ENCODE measurements at places on chromosomes 6 and 20.

DNA sequence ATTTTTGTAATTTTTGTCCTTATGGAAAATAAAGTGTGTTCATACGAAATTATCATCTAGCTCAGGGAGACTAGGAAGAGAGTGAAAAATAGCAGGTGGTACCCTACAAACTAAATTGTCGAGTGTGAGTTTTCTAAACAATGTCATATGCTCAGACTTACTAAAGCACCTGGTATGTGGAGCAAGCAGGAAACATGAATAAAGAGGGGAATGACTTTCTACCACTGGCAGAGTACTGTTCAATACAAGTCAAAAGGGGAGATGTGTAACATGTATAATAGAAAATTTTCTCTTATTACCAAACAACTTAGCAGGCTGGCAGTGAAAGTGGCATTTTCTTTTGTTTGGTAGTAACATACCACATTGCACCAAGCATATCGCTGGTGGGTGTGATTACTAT lies 36.1 kb downstream of the CTNNBL1 start:
- DNase-seq, result no peak

DNA sequence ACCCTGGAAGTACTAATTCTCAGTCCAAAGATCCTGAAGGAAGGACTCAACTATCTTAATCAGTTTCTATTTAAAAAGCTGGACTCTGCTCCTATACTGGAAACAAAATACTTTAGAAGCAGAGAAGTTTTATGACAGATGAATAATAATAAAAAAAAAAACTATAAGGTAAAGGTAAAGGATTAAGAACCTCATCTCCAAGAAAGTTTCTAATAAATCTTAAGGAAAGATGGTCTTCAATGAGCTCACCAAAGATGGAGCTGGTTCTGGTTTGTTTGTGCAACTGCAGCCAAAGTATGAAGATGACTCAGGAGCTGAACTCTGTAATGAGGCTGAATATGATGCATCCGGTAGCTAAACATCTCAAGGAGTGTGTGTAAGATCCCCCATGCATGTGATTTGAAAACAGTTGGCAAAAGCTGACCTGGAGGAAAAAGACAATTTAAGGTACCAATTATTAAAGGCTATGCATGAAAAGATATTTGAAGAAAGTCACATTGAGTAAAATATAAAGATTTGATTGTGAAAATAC lies 25.2 kb downstream of the MED23 start:
- no peak for DNase-seq

DNA sequence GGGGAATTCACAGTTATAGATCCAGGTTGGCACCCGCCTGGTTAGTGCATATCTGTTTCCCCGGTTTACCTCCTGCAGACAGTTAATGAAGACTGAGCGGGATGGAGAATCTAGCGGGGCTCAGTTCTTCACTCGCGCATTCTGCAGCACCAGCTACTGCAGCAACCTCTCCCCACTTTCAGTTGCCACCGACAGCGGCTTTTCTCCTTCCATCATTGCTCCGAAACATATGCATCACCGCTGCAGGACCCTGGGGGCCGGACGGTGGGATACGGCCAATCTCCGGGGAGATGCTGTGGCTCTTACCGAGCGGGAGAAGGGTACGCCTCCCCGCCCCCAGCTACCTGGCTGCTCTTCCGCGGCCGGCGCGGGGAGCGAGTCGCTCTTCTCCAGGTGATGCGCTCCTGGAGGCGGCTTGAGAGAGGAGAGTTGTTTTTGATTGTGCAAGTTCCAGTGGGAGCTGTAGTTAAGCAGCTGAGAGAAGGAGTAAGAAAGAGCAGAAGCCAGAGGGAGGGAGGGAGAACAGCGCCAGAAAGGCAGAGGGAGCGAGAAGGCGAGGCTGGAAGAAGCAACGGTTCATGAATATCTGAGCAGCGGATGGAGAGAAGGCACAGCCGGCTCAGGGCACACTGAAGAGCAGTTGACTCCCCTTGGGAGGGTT lies at the start of gene SGK1:
Gene SGK1, minus strand, starts transcription at position 642 of the 661 bp plus-strand sequence. CDS start 652 bp downstream, outside the sequence.
- DNase-seq, result no peak

- DNase-seq, result no peak
Observed at GRCh38 chr20:64053841-64054661, 4.6 kb upstream of the SOX18 start.

GRCh38 chr6:142088858-142089216 lies 43.9 kb upstream of the GJE1 start:
- DNase-seq, result no peak

DNA sequence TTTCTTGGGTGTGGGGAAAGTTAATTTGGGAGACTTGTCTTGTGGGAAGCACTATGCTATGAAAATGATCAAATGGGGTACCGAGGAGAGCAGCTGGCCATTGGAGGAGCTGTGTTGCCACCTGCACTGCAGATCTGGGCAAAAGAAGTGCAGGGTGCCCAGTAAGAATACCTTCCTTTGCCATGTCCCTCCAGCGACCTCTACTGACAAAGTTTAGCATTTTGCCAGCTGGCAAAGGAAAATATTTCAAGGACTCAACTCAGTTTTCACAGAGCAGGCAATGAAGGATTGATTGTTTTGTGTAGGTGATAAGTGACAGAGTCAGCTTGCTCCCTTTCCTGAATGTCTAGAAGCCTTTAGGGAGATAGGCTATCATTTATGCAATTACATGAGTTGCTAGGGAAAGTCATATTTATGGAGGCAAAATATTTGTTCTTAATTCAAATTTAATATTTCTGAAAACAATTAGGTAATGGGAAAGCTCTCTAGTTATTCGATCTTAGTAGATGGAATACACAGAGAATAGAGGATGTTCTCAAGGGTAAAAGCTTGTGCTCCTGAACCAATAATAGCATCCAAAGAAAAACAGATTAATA lies 118.4 kb downstream of the FARS2 start:
- no peak for DNase-seq

GRCh38 chr6:7124636-7125035 lies 16.9 kb downstream of the RREB1 start:
- DNase-seq, result no peak

DNA sequence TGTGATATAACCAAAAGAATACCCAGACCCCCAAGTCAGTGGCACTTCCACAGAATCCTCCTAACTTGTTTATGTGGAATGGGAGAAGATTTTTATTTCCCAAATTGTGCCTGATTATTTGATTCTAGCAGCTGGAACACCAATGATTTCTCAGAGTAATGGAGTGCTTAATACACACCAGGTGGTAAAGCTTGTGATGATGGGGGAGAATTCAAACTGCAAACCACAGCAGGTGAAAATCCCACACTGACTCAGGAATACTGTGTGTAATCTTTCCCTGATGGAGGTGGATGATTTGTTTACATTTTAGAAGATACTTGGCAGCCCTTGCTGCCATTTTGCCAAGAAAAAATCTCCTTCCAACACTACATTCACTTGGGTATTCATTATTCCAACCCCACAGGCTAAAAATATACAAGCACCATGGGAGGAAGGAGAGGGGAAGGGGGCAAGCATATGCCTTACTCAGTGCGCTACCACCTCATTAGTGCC lies 212.7 kb upstream of the PLN start:
- DNase-seq, result no peak

DNA sequence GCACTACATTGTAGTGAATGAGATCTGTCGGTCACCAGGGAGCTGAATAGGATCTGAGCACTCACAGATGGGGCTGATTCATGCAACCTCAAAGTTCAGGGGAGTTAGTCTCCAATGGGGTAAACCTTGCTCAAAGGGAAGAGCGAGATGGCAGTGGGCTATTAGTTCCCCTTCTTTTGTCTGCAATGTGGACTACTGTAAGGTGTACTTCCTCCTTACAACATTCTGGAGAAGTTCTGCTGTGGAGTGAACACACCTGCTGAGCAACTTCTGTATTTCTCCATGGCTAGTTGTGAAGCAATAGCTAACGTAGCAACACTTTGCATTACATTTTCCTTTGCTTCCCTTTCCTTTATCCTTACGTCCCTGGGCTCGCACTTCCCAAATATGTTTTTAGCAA lies 134.3 kb upstream of the B3GAT2 start:
- DNase-seq, result no peak

DNA sequence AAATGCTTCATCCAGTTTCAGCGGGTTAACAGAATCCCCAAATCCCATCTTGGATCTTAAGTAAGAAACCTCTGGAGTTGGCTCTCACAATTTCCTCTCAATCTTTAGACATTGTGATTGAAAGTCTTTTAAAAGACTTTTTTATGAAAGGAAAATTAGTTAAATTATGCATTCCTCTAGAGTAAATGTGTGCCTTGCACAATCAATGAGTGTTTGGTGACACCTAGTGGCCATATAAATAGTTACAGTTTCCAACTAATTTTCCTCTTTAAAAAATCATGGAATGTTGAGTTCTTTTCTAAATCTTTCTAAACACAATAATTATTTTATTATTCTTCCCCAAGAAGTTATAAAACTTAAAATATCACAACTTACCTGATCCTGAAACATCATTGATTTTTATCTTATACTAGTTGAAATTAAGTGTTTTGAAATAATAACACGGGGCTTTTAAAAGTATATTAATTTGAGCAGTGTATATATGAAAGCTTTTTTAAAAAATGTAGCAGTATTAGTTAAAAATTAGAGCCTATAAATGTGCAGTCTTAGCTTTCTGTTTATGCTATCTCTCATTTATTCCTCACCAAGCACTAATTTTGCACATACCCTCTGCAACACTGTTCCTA lies 66.4 kb downstream of the PKHD1 start:
- peak; percentile 24 for DNase-seq

GRCh38 chr6:4402477-4402976 lies 267.2 kb upstream of the ECI2 start:
- DNase-seq, result no peak

GRCh38 chr6:15522856-15523529 lies 139.8 kb downstream of the DTNBP1 start:
- no peak for DNase-seq

DNA sequence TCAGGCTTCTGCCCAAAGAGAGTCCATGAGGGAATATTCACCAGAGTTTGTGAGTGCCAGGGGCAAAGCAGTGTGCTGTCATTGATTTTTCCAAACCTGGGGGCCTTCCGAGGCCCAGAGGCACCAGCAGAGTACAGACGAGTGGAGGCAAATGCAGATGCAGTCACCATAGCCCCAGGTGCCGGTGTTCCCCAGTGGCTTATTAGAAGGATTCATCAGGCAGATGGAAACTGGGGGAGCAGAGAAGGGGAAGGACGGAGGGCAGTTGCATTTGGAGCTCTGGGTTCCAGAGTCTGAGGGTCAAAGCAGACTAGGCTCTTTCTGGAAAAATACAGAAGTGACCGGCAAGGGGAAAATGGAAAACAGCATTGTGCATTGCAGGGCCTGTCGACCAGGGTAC lies 184.2 kb downstream of the ANKRD60 start:
- DNase-seq, result no peak

GRCh38 chr6:137197684-137198645 lies 21.2 kb downstream of the IFNGR1 start:
- no peak for DNase-seq

DNA sequence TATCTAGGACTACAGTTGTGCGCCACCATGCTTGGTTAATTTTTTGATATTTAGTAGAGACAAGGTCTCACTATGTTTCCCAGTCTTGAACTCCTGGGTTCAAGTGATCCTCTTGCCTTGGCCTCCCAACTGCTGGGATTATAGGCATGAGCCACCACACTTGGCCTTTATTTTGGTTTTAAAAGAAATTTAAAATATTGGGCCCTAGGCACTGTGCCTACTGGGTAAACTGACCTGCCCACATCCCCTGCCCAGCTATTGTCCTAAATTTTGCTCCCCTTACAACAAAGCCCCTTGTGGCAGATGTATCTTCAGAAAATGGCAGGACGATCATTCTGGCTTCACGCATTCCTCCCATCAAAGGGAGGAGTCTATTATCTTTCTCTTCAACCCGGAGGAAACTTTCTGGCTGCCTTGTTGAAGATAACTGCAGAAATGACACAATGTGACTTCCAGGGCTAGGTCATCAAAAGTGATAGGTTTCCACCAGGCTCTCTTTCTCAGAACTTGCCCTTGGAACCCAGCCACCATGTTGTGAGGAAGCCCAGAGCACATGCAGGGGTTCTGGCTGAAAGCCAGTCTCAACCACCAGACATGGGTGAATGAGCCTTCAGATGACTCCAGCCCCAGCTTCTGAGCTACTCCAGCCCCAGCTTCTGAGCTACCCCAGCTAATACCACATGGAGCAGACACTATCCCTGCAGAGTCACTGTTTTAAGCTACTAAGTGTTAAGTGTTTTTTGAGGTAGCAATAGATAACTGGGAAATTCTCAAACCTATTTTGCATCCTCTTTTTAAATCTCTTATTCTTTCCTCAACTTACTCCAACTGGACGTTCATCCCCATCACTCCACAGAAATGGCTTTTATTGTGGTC lies 4.6 kb upstream of the GUCA1B start:
- DNase-seq, result no peak

- DNase-seq, result no peak
Observed at GRCh38 chr6:32140420-32141046, 10.4 kb upstream of the FKBPL start.

- DNase-seq, result no peak
Observed at GRCh38 chr6:127748290-127748689, 152.6 kb downstream of the THEMIS start.

DNA sequence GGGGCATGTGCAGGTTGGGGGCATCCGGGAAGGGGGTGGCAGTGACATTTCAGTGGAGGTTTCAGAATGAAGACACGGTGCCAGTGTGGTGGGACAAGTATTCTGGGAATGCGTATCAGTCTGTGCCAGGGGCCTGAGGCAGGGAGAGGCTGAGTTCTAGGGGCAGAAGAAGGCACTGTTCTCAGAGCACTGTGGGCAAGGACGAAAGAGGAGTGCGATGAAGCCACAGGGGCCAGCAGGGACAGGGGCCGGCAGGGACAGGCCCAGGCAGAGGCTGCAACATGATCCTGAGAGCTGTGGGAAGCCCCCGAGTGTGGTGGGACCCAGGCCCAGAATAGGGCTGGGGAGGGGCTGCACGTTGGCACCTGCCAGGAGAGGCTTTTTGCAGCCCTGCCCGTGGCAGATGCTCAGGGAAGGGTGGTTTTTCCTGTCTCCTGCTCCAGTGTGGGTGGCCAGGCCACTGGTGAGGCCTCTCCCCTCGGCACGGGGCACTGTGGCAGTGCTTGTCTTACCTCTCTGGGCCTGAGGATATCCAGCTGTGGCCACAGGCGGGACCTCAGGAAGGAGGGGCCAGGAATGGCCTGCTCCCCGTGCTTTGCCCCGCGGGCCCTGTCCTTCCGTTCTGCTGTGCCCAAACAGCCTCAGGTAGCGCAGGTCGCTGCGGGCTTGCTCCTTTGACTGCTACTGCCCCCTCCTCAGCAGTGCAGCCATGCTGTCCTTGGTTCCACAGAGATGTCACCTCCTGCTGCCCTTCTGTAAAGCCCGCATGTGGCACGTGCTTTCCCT lies 10.0 kb downstream of the ENTPD6 start:
- DNase-seq, result no peak

DNA sequence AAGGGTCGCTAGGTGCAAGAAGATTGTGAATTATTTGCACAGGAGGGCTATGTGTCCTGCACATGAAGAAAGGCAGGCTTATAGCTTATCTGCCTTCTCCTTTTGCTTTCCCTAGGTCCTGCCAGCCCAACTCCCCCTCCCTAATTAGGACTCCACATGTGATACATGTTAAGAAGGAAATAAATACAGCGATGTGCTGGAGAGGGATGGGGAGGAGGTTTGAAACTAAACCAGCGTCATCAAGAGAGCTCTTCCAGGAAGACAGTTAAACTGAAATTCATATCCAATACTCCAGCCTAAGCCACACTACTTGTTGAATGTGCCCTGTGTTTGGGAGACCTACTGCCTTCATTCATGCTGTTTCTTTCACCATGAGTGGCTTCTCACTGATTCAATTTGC lies 34.9 kb upstream of the UTRN start:
- no peak for DNase-seq

- no peak for DNase-seq
Observed at GRCh38 chr6:14921170-14921569, 324.7 kb upstream of the JARID2 start.

- no peak for DNase-seq
Observed at GRCh38 chr6:44855562-44856411, 468.3 kb downstream of the CDC5L start.
